CD4-positive, alpha-beta memory T cell (primary cell): ENCODE measurements at places on chromosomes 16 and 17. TPM values are rescaled to one million over a fixed set of nuclear protein-coding genes. Genes with fewer than 3 reads are reported as not detected.

DNA sequence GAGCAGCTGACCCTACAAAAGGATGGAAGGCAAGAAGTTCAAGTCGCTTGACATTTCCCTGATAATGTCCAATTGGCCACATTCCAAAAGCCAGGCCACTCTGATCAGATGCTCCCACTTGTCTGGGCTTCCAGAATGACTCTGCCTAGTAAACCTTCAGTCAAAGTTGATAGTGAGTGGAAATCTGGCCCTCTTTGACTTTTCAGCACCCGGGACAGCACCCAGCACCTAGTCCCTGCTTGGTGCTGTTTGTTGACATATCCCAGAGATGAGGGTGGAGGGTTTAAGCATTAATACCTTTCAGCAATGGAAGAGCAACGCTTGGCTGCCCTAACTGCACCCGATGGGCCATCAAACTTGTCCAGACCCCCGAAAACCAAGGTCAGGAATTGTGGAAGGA, 131.3 kb downstream of the AIPL1 start:
- DNase-seq: no peak

GRCh38 chr17:2929881-2930533, 133.4 kb downstream of the OR1D5 start:
- DNase-seq: no peak

DNA sequence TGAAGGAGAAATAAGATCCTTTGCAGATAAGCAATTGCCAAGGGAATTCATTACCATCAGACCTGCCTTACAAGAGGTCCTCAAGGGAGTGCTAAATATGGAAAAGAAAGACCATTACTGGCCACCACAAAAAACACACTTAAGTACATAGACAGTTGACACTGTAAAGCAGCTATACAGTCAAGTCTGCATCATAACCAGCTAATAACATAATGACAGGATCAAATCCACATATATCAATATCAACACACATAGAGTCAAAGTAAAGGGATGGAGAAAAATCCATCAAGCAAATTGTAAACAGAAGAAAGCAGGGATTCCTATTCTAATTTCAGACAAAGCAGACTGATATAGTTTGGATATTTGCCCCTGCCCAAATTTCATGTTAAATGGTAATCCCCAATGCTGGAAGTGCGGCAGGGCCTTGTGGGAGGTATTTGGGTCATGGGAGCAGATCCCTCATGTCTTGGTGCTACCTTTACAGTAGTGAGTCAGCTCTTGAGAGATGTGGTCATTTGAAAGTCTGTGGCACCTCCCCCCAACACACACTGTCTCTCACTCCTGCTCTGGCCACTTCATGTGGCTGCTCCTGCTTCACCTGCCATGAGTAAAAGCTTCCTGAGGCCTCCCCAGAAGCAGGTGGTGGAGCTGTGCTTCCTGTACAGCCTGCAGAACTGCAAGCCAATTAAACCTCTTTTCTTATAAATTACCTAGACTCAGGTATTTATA, 32.8 kb downstream of the TANC2 start:
- DNase-seq: no peak

The TPPP3 gene
- not detected for polyA plus RNA-seq
